ENCODE measurements at places on chromosomes 13 and 19. TPM values are rescaled to one million over a fixed set of nuclear protein-coding genes. Genes with fewer than 3 reads are reported as not detected.

MUC16 gene
- total RNA-seq = 0.05 TPM

CRLF1 gene
- total RNA-seq = not detected

CEACAM1 gene
- 10.0 TPM for total RNA-seq

SYNE4 gene
- total RNA-seq = 2.0 TPM

GPR12 gene
- not detected for total RNA-seq

GRCh38 chr19:19006213-19006612, 27.1 kb downstream of the SUGP2 start:
- peaks cover 2% of the 10 kb centered on the region for H3K36me3 ChIP-seq
- DNase-seq = no peak
- no peak overlapping the region for H3K27ac ChIP-seq
- no peaks in the 10 kb centered on the region for H3K27me3 ChIP-seq
- H3K4me3 ChIP-seq = no peak overlapping the region

- no peaks in the 10 kb centered on the region for H3K36me3 ChIP-seq
- peaks cover 10% of the 10 kb centered on the region for H3K4me1 ChIP-seq
- H3K4me3 ChIP-seq = no peak overlapping the region
- H3K27ac ChIP-seq = no peak overlapping the region
- DNase-seq = no peak
- peaks cover 35% of the 10 kb centered on the region for H3K27me3 ChIP-seq
Observed at GRCh38 chr13:23458989-23459388, 25.5 kb upstream of the SACS start.

DNA sequence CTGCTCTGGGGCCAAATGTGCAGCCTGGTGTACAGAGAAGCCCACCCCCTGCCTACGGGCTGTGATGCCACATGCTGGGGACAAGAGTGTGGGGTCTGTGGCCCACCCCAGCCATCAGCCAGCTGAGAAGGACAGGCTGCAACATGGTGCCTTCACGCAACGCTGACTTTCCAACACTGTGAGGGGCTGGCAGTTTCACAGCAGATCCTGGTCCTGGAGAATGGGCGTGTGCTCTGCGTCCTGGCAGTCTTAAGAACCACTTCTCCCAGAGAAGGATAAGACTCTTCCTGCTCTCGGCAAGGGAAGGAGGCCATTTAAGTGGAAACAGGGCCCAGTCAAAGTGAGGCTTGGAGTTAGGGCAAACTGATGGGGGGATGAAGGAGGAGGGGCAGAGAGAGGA, 4.6 kb downstream of the LRRC4B start:
- H3K36me3 ChIP-seq = peaks cover 11% of the 10 kb centered on the region
- no peak overlapping the region for H3K27ac ChIP-seq
- H3K4me3 ChIP-seq = no peak overlapping the region
- DNase-seq = no peak
- H3K4me1 ChIP-seq = peaks cover 17% of the 10 kb centered on the region

GRCh38 chr19:3359015-3359918, 7.1 kb upstream of the NFIC start:
- H3K27me3 ChIP-seq = no peaks in the 10 kb centered on the region
- peak; percentile 68 for DNase-seq
- peaks cover 2% of the 10 kb centered on the region for H3K36me3 ChIP-seq

DNA sequence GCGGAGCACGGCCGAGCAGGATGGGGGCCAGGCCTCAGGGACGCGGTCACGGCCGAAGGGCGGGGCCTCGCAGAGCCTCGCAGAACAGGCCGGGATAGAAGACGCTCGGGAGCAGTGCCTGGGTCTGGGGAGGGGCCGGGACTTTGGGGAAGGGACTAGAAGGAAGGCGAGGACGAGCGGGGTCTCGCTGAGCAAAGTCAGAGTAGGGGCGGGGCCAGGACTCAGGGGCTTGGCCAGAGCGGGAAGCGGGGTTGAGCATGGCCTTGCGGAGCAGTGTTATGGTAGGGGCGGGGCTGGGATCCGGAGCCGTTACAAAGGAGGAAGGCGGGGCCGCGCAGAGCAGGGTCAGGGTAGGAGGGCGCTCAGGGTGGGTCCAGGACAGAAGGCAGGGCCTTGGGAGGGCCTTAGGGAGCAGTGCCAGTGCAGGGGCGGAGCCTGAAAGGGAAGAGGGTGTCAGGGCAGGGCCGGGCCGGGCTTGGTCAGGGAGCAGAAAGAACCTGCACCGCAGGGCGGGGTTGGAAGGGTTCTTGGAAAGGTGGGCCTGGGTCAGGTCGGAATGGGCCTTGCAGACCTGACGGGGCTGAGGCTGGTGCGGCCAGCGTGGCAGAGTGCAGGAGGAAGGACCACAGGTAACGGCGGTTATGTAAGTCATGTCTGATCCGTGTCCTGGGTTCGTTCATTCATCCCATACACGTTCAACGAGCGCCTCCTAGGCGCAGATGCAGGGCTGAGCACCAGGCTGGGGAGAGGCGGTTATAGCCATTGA, 533 bp upstream of the ATP8B3 start:
- H3K4me1 ChIP-seq = peaks cover 12% of the 10 kb centered on the region
- DNase-seq = peak; percentile 63
- peak overlapping the region; percentile 91 for H3K27ac ChIP-seq
- peak overlapping the region; percentile 96 for H3K4me3 ChIP-seq

GRCh38 chr19:5092481-5092843, 123.5 kb downstream of the KDM4B start:
- H3K27ac ChIP-seq = no peak overlapping the region
- DNase-seq = no peak
- H3K4me3 ChIP-seq = no peak overlapping the region
- no peaks in the 10 kb centered on the region for H3K27me3 ChIP-seq

DNA sequence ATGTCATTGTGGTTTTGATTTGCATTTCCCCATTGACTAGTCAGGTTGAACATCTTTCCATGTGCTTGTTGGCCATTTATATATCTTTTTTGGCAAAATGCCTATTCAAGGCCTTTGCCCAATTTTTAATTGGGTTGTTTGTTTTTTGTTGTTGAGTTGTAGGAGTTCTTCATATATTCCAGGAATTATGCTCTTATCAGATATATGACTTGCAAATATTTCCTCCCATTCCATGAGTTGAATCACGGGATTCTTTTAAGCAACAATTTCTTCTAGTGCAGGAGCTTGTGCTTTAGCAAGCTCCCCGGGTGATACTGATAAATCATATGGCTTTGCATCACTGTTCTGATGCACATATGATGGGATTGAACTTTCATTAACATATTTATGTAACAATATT, 47.0 kb upstream of the FLT1 start:
- DNase-seq = no peak
- H3K4me3 ChIP-seq = no peak overlapping the region
- peaks cover 17% of the 10 kb centered on the region for H3K27me3 ChIP-seq
- H3K4me1 ChIP-seq = no peaks in the 10 kb centered on the region
- no peaks in the 10 kb centered on the region for H3K36me3 ChIP-seq

DNA sequence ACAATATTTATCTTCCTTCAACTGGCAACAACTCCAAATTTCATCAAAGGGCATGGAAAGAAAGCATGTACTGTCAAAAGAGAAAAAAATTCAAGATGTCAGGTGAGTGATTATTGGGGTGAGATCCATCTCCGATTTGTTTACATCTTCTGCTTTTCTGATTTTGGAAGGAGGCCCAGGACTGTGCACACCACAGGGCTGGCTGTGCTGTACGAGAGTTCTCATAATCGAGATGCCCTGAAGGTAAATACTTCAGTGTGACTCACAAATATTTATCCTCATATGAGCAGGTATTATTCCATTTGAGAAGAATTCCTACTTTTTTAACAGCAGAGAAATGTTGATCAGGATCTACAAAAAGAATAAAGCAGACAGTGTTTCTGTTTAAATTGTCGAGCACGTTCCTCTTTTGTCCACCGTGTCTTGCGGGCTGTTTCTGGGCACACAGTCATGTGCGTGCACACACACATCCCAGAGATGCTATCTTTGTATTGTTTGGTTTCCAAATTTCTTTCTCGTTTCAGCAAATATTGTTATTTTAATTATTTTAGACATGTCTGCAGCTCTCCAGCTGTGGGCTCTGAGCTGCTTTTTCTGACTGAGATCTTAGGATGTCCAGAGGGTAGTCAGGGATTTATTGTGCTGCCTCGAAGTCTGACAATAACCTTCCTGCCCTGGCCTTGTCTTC, 103.8 kb downstream of the KL start:
- H3K36me3 ChIP-seq = no peaks in the 10 kb centered on the region
- DNase-seq = no peak

DNA sequence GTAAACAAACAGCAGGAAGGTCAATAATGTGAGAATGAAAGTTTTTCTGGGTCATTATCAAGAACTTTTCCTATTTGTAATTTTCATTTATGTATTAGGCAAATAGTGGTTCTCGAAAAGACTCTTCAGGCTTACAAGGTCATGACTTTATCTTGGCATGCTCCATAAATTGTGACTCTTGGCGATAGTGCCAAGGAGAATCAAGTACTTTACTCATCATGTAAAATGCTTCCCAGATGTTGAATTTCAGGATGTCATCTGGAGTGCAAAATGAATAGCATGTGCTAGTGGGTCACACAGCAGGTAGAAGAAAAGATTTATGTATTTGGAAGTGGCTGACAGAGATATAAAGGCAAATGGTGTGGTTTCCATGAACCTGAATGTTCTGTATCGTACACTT, 1492.7 kb upstream of the PCDH20 start:
- DNase-seq = no peak
- no peak overlapping the region for H3K27ac ChIP-seq
- no peak overlapping the region for H3K4me3 ChIP-seq

DNA sequence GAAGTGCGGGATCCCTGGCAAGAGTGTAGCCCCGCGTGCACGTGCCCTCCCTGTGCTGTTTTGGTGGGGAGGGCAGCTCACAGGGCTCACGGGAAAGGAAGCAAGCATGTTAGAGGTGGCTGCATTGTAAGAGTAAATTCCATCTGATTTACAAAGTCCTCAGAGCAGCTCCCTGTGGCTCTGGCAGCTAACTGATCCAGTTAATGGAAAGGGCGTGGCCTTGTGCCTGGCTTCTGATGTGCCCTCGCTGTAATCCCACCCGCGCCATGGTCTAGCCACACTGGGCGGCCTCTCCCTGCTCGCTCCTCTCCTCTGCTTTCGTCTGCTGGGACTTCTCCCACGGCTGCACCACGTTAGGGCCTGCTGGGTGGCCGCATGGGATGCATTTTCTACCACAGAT, 258.5 kb downstream of the FGF9 start:
- H3K4me1 ChIP-seq = no peaks in the 10 kb centered on the region
- H3K36me3 ChIP-seq = no peaks in the 10 kb centered on the region
- DNase-seq = no peak
- H3K4me3 ChIP-seq = no peak overlapping the region

DNA sequence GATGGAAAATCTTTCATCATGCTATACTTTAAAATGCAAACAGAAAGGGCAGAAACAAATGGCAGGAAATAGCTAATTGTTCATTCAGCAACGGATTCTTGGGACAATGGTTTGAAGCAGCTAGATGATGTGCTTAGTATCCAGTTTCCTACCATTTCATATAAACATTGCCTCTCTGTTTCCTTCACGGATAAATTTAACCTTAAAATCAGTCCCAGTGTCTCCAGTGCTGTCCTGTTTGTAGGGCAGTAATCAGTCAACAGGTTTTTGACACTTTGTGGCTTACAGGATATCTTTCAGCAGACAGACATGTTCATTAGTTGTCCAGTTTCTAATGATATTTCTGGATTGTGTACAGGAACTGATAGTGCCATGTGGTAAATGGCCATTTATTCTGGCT, 24.7 kb upstream of the RB1 start:
- no peaks in the 10 kb centered on the region for H3K36me3 ChIP-seq
- no peak overlapping the region for H3K4me3 ChIP-seq
- no peaks in the 10 kb centered on the region for H3K27me3 ChIP-seq
- DNase-seq = no peak
- H3K4me1 ChIP-seq = peaks cover 2% of the 10 kb centered on the region

DNA sequence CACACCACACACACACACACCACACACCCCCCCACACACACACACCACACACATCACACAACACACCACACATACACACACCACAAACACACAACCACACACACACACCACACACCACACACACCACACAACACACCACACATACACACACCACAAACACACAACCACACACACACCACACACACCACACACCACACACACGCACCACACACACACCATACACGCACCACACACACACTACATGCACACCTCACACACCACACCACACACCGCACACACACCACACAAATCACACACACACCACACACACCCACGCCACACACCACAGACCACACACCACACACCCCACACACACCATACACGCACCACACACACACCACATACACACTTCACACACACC, 83.5 kb downstream of the ZNF557 start:
- H3K27me3 ChIP-seq = no peaks in the 10 kb centered on the region
- H3K27ac ChIP-seq = no peak overlapping the region
- peaks cover 5% of the 10 kb centered on the region for H3K4me1 ChIP-seq
- no peak overlapping the region for H3K4me3 ChIP-seq

DNA sequence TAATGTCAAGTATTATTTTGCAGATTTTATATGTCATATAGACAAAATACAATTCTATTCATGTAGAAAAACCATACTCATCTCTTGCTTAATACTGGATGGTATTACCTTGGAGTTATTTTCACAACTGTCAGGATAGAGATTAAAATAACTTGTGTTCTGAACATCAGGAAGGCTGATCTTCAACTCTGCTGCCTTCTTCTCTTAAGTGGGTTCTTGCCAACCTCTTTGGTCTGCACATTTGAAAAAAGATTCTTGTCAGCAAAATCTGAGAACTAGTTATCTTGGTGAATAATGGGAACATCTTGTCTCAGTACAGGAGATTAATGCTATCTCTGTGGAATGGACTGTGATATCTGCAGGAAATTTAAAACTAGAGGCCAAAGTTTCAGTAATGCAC, 95.2 kb upstream of the FAM216B start:
- H3K27me3 ChIP-seq = peaks cover 13% of the 10 kb centered on the region
- DNase-seq = no peak
- no peak overlapping the region for H3K4me3 ChIP-seq
- no peaks in the 10 kb centered on the region for H3K4me1 ChIP-seq

DNA sequence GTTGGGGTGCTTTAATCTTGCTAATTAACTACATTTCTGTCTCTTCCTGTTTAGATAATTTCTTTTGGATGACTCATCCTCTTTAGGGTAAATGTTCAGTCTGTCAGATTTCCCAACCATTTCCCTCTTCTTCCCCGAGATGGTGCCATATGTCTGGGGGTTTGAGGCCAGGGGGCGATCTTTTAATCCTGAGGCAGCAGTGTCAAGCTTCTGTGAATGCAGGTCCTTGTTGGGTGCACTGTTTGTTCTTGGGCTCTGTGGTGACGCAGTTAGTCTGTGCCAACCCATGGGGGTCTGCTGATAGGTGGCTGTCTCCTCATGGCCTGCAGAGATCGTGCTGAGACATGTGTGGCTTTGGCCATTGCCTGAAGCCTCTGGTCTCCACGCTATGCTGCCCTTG, 420.4 kb downstream of the NDFIP2 start:
- no peaks in the 10 kb centered on the region for H3K27me3 ChIP-seq
- H3K36me3 ChIP-seq = no peaks in the 10 kb centered on the region
- no peak overlapping the region for H3K4me3 ChIP-seq
- no peak for DNase-seq
- H3K4me1 ChIP-seq = no peaks in the 10 kb centered on the region

DNA sequence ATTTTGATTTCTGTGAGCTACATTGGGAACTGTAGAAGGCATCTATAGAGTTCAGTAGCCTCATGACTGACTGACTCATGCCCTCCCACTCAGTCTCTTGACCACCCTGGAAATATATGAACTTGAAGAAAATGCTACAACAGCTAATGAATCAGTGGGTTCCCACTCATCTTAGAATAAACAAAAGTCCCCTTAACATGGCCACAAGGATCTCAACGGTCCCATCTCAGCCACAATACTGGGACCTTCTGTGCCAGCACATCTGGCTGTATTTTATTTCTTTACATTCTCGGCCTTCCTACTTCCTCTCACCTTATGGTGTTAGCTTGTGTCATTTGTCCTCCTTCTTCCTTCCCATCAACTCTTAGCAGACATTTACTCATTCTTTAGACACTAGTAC, 619.8 kb downstream of the DCT start:
- no peak overlapping the region for H3K4me3 ChIP-seq
- no peaks in the 10 kb centered on the region for H3K36me3 ChIP-seq
- no peaks in the 10 kb centered on the region for H3K4me1 ChIP-seq
- peaks cover 13% of the 10 kb centered on the region for H3K27me3 ChIP-seq
- DNase-seq = no peak

Data from T-helper 17 cell (primary cell).